ENCODE measurements at places on chromosomes 13 and 19.

DNA sequence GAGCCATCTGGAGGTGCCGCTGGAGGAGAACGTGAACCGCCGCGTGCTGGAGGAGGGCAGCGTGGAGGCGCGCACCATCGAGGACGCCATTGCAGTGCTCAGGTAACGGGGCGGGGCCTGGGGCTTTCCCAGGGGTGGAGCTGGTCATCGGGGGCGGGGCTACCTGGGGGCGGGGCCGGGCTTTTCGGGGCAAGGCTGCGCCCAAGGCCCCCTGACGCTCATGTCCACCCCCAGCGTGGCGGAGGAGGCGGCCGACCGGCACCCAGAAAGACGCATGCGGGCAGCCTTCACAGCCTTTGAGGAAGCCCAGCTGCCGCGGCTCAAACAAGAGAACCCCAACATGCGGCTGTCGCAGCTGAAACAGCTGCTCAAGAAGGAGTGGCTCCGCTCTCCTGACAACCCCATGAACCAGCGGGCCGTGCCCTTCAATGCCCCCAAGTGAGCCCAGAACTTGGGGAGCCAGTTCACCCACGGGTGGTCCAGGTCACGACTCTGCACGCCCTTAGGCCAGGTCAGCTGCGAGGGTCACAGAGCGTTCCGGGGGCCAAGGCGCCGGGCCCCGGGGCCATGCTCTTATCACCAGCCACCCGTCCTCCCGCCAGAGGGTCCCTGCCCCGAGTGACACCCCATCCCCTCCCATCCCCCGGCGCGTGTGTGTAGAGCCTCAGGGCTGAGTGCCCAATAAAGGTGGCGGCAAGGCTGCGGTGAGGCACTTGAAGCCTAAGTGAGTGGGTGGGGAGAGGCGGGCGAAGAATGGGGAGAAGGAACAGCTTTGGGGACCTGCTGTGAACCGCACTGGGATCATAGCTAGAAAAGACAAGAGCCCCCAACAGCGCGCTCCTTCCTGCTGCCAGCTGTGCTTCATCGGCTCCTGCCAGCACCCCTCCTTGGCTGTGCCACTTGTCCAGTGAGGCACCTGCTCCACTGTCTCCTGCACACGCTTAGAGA lies 10.7 kb downstream of the CCDC124 start:
- no peak for DNase-seq

- DNase-seq: no peak
These were observed 257.7 kb downstream of the SPRY2 start for GRCh38 chr13:80083081-80083852.

DNA sequence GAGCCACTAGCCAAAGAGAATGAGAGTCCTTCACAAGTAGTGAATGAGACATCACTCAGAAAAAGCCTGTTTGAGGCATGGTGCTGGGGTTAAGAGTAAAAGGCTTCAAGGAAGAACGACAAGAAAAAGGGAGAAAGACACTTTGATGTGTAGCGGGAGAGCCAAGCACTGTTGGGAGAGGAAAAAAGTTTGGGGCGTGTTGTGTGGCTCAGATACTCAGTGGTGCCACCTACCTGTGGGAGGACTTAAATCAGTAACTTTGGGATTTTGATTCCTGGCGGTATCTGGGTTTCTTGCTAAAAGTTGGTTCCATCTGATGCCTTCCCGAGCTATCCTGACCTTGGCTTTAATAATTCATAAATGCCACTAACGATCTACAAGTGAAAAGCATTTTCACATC lies 12.3 kb downstream of the ELSPBP1 start:
- peak; percentile 30 for DNase-seq

- DNase-seq: no peak
These were observed 98.8 kb downstream of the EPSTI1 start for GRCh38 chr13:42893214-42893671.

DNA sequence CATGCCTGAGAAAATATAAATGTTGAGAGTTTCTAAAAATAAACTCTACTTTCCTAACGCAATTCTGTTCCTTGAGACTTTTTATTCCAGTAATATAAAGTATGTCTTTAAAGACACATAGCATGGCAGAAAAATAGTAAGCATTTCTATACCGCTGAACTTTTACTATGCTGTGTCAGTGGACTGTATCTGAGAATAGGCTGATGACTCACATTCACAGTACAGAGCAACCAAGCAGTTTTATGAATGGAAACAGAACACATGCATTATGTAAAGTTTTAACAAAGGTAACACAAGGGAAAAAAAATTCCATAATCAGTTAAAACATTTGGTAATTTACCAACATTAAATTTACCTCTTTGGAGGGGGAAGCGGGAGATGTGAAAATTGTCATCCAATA lies 38.4 kb downstream of the ZDHHC20 start:
- no peak for DNase-seq

- DNase-seq: no peak
These were observed 1171.3 kb downstream of the EFNB2 start for GRCh38 chr13:105364191-105364590.

GRCh38 chr13:108950333-108951010 lies 321.1 kb downstream of the MYO16 start:
- DNase-seq: no peak

GRCh38 chr13:36606060-36606459 lies 67.8 kb upstream of the SERTM1 start:
- no peak for DNase-seq
